Stomach (tissue), 19 donors: ENCODE measurements at places on chromosomes 7 and 10.
A peak's percentile ranks its signal among the peaks of the same experiment; 100 is the strongest.

GRCh38 chr7:115552766-115553165 lies 477.8 kb downstream of the TFEC start:
- no peaks in the 10 kb centered on the region for H3K27me3 ChIP-seq
- no peaks in the 10 kb centered on the region for H3K36me3 ChIP-seq
- H3K4me3 ChIP-seq: no peak overlapping the region
- H3K27ac ChIP-seq: no peak overlapping the region
- peak; percentile 6 for DNase-seq

DNA sequence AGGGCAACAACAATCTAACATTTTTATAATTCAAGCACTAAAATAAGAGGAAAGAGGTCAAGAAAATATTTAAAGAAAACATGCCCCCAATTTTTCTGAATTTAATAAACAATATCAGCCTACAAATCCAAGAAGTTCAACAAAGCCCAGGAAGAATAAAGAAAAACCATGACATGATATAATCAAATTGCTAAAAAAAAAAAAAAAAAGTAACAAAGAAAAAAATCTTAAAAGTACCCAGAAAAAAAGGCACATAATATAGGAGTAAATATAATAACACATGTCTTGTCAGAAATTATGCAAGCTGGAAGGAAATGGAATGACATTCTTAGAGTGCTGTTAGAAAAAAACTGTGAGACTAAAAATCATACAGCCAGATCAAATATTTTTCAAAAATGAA lies 151.4 kb downstream of the IMMP2L start:
- no peaks in the 10 kb centered on the region for H3K36me3 ChIP-seq
- no peak overlapping the region for H3K4me3 ChIP-seq
- DNase-seq: no peak
- H3K27me3 ChIP-seq: no peaks in the 10 kb centered on the region
- no peaks in the 10 kb centered on the region for H3K4me1 ChIP-seq

DNA sequence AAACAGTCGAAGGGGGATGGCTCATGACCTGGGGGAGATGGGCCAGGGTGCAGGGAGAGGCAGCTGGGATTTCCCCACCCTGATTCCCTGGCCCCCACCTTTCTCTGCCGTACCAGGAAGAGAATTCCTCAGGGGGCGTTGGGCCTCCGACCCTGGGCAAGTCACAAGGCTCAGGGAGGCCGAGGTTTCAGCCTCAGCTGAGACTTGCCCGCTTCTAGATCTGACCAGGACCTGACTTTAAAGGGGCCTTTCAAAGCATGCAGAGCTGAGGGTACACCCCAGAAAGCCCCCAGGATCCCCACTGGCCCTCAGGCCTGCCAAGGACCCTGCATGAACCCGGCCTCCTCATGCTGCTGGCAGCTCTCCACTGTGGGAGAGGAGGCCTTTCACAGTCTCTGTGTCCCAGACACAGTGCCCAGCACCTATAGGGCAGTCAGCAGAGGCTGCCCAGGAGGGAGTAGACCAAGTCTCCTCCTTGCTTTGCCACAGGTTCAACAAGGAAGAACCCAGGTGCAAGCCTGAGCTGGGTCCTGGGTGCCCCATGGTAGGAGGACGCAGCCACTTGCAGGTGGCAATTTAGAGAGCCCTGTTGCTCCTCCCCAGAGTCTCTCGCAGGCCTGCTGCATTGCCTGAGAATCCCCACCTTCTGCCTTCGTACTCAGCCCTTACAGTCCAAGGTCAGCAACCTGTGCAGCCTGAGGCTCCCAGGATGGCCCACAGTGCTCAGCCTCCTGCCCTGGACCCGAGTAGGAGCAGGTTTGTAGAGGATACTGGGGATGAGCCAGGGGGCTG lies 89.3 kb downstream of the CHST15 start:
- H3K4me3 ChIP-seq: no peak overlapping the region
- peak overlapping the region; percentile 83 for H3K27ac ChIP-seq
- peaks cover 12% of the 10 kb centered on the region for H3K36me3 ChIP-seq
- DNase-seq: no peak

- no peak overlapping the region for H3K4me3 ChIP-seq
- peak overlapping the region; percentile 57 for H3K27ac ChIP-seq
- no peaks in the 10 kb centered on the region for H3K36me3 ChIP-seq
- peaks cover 24% of the 10 kb centered on the region for H3K4me1 ChIP-seq
- no peaks in the 10 kb centered on the region for H3K27me3 ChIP-seq
These were observed 259.7 kb downstream of the CALN1 start for GRCh38 chr7:72152161-72153131.

GRCh38 chr10:101974091-101974971 lies 81.6 kb downstream of the ARMH3 start:
- peaks cover 77% of the 10 kb centered on the region for H3K36me3 ChIP-seq
- H3K4me1 ChIP-seq: no peaks in the 10 kb centered on the region
- H3K4me3 ChIP-seq: no peak overlapping the region
- no peak overlapping the region for H3K27ac ChIP-seq
